ENCODE measurements at places on chromosomes 2 and 18.

DNA sequence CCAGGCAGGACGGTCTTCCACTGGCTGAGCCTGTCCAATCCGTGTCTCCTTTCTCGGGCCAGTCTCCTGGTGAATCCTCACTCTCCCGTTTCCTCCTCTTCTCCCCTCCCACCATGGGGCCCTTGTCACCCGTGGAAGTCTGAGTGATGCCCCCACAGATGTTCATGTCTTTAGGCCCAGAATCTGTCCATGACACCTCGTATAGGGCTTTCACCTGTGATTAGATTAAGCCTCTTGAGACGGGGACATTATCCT lies 193.5 kb downstream of the ZFP36L2 start:
- H3K4me3 ChIP-seq = no peak overlapping the region
- no peak for DNase-seq
- peaks cover 8% of the 10 kb centered on the region for H3K4me1 ChIP-seq
- no peak overlapping the region for H3K27ac ChIP-seq

DNA sequence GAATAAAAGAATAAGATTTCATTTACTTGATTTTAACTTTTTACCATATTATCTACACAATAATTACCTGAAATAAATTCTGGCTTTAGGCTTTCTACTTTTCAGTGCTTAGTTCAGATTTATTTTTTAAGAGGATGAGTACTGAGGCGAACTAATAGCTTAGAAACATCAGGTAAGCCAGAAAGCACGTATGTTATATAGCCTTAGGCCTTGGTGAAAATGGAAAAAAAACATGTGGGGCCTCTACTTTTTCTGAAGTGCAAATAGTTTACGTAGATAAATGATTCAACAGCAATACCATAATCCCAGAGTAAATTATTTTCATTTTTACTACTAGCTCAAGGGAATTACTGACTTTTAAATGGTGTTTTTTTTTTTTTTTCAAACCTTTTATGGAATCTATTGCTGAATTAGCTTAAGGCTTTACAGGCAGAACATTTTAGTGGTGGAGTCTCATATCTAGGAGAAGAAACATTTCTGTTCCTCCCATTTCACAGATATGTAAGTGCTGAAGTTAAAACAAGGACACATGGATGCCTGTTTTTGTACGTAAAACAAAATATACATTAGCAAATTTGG lies 6.2 kb downstream of the CPS1 start:
- no peak overlapping the region for H3K27ac ChIP-seq
- H3K27me3 ChIP-seq = no peaks in the 10 kb centered on the region
- no peaks in the 10 kb centered on the region for H3K4me1 ChIP-seq
- H3K36me3 ChIP-seq = no peaks in the 10 kb centered on the region
- H3K4me3 ChIP-seq = no peak overlapping the region

- H3K27ac ChIP-seq = no peak overlapping the region
- H3K4me3 ChIP-seq = no peak overlapping the region
- DNase-seq = no peak
- no peaks in the 10 kb centered on the region for H3K27me3 ChIP-seq
- no peaks in the 10 kb centered on the region for H3K4me1 ChIP-seq
Observed at GRCh38 chr18:12336171-12336613, 28.2 kb downstream of the TUBB6 start.

- H3K27me3 ChIP-seq = no peaks in the 10 kb centered on the region
- no peak overlapping the region for H3K4me3 ChIP-seq
- H3K36me3 ChIP-seq = no peaks in the 10 kb centered on the region
- H3K4me1 ChIP-seq = no peaks in the 10 kb centered on the region
Observed at GRCh38 chr2:177728920-177729319, 336.3 kb downstream of the AGPS start.

DNA sequence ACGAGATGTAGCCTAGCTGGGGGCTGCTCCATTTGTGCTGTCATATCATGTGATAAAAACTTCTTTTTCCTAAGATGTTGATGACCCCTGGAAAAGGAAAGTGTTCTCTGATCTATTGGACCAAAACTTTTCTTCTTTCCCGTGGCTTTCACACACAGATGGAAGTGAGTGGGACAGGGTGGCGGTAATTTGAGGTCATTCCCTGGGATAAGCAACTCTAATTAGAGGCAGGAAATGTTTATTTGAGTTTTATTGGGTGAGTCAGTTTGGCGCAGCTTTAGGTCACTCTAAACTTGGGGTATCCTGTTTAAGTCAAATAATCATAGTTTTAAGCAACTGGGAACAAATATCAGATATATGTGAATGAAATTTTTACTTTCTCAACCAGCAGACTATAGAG lies 221.0 kb upstream of the EPAS1 start:
- H3K4me1 ChIP-seq = no peaks in the 10 kb centered on the region
- DNase-seq = no peak
- no peaks in the 10 kb centered on the region for H3K27me3 ChIP-seq
- H3K27ac ChIP-seq = no peak overlapping the region
- no peak overlapping the region for H3K4me3 ChIP-seq

DNA sequence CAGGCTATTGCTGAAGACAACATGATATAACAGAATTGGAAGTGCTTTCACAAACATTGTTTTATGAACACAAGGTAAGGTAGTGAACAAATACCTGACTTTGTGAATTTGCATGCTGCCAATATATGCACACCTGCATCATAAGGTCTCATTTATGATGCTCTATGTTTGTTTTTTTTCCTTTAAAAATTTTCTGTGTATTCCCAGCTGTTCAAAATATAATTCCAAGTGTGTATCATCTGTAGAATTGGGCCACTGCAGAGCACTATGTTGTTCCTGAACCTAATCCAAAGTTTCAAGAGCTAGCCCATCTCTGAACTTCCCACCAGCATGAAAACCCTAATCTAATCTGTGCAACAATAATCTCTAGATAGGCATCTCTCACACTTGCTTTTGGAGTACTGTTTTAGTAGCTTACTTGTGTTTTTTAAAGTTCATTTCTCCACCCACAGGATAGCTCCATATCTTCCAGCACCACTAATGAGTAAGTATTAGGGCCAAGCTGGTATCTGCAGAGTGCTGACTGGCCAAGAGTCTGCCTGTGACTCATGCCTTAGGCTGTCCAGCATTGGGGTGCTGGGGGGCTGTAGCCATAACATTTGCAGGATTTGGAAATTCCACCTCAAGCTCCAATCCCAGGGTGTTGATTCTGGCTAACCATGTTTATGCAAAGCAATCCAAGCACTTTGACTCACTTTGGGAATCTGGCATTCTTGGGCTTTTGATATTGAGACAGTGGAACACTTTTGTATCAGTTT lies 208.2 kb upstream of the REV1 start:
- H3K36me3 ChIP-seq = no peaks in the 10 kb centered on the region
- H3K4me3 ChIP-seq = no peak overlapping the region
- no peak for DNase-seq
- no peaks in the 10 kb centered on the region for H3K4me1 ChIP-seq
- H3K27me3 ChIP-seq = no peaks in the 10 kb centered on the region

- H3K4me1 ChIP-seq = no peaks in the 10 kb centered on the region
- H3K4me3 ChIP-seq = no peak overlapping the region
- H3K27me3 ChIP-seq = no peaks in the 10 kb centered on the region
- DNase-seq = no peak
- no peaks in the 10 kb centered on the region for H3K36me3 ChIP-seq
Observed at GRCh38 chr2:44975571-44976450, 33.4 kb downstream of the SIX2 start.

GRCh38 chr2:146024212-146024743 lies 1504.4 kb upstream of the ZEB2 start:
- H3K27me3 ChIP-seq = no peaks in the 10 kb centered on the region
- no peak for DNase-seq
- H3K27ac ChIP-seq = no peak overlapping the region
- H3K4me3 ChIP-seq = no peak overlapping the region

GRCh38 chr2:51065276-51065675 lies 33.3 kb upstream of the NRXN1 start:
- no peaks in the 10 kb centered on the region for H3K27me3 ChIP-seq
- DNase-seq = no peak
- H3K36me3 ChIP-seq = no peaks in the 10 kb centered on the region
- H3K4me3 ChIP-seq = no peak overlapping the region

- H3K4me1 ChIP-seq = no peaks in the 10 kb centered on the region
- no peak overlapping the region for H3K27ac ChIP-seq
- H3K4me3 ChIP-seq = no peak overlapping the region
- H3K27me3 ChIP-seq = no peaks in the 10 kb centered on the region
- H3K36me3 ChIP-seq = no peaks in the 10 kb centered on the region
Observed at GRCh38 chr2:229127471-229127870, 143.6 kb downstream of the PID1 start.

GRCh38 chr2:231866450-231866849 lies 59.7 kb downstream of the NPPC start:
- no peaks in the 10 kb centered on the region for H3K27me3 ChIP-seq
- no peak for DNase-seq
- no peak overlapping the region for H3K4me3 ChIP-seq
- no peaks in the 10 kb centered on the region for H3K36me3 ChIP-seq
- no peak overlapping the region for H3K27ac ChIP-seq

GRCh38 chr2:151422917-151423439 lies 13.3 kb downstream of the RIF1 start:
- no peaks in the 10 kb centered on the region for H3K27me3 ChIP-seq
- DNase-seq = no peak
- H3K36me3 ChIP-seq = peaks cover 48% of the 10 kb centered on the region
- no peak overlapping the region for H3K27ac ChIP-seq
- H3K4me1 ChIP-seq = no peaks in the 10 kb centered on the region

DNA sequence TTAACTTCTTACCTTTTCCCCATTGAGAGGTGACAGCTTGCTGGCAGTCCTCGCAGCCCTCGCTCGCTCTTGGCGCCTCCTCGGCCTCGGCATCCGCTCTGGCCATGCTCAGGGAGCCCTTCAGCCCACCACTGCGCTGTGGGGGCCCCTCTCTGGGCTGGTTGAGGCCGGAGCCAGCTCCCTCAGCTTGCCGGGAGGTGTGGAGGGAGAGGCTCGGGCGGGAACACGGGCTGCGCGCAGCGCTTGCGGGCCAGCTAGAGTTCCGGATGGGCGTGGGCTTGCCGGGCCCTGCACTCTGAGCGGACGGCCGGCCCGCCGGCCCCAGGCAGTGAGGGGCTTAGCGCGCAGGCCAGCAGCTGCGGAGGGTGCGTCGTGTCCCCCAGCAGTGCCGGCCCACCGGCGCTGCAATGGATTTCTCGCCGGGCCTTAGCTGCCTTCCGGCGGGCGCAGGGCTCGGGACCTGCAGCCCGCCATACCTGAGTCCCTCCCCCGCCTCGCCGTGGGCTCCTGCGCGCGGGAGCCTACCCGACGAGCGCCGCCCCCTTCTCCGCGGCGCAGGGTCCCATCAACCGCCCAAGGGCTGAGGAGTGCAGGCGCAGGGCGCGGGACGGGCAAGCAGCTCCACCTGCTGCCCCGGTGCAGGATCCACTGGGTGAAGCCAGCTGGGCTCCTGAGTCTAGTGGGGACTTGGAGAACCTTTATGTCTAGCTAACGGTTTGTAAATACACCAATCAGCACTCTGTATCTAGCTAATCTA lies 335.0 kb downstream of the CBLN2 start:
- no peak for DNase-seq
- no peaks in the 10 kb centered on the region for H3K36me3 ChIP-seq
- no peak overlapping the region for H3K4me3 ChIP-seq
- no peak overlapping the region for H3K27ac ChIP-seq

DNA sequence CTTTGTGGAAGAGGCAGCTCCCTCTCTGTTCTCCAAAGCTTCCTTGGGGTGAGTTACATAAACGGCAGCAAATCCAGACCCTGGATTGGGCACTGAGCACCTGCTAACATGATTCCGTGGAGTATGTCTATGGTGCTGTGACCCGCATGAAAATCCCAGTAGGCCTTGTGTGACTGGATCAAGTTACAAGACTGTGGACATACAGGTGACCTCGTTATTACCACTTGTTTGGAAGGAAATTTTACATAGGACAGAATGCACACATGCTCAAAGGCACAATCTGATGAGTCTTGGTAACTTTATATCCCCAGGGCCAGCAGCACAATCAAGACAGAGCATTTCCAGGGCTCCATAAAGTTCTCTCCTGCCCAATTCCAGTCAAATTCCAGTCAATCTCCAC lies 120.2 kb upstream of the OTOS start:
- H3K27ac ChIP-seq = no peak overlapping the region
- no peaks in the 10 kb centered on the region for H3K4me1 ChIP-seq
- no peaks in the 10 kb centered on the region for H3K27me3 ChIP-seq
- H3K4me3 ChIP-seq = no peak overlapping the region

DNA sequence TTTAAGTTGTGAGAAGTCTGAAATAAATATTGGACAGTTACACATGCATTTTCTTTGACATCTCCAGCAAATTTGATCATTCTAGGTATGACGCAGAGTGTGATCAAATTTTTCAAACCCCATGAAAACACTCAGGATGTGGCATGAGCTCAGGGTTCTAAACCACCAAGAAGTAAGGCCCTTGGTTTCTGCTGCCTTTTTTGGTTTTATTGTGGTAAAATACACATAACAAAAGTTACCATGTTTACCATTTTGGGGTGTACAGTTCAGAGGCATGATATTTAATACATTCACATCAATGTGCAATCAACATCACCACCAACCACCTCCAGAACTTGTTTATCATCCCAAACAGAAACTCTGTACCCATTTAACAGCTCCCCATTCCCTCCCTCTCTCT lies 64.3 kb upstream of the TTN start:
- no peaks in the 10 kb centered on the region for H3K27me3 ChIP-seq
- no peak overlapping the region for H3K4me3 ChIP-seq
- no peak for DNase-seq
- no peaks in the 10 kb centered on the region for H3K4me1 ChIP-seq

DNA sequence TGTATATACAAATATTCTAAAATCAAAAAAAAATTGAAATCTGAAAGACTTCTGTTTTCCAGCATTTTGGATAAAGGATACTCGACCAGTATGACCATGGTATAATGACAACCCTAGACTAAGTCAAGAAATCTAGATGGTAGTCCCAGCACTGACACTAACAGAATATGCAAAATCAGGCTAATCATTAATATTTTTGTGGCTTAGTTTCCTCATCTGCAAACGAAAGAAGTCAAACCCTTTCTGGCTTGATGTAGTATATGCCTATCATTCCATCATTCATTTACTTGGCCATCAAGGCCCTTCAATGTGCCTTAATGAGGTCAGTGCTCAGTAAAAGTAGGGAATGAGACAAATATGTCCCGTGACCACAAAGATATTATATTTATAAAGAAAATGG lies 83.5 kb downstream of the NCKAP5 start:
- H3K27me3 ChIP-seq = no peaks in the 10 kb centered on the region
- no peak overlapping the region for H3K27ac ChIP-seq
- DNase-seq = no peak
- H3K36me3 ChIP-seq = no peaks in the 10 kb centered on the region
- H3K4me1 ChIP-seq = no peaks in the 10 kb centered on the region

- no peaks in the 10 kb centered on the region for H3K36me3 ChIP-seq
- H3K27ac ChIP-seq = no peak overlapping the region
- DNase-seq = no peak
- no peaks in the 10 kb centered on the region for H3K27me3 ChIP-seq
Observed at GRCh38 chr18:30814446-30814845, 228.1 kb downstream of the DSC3 start.
